ENCODE measurements at places on chromosomes 1 and 21.

GRCh38 chr1:26302733-26303405, 3.6 kb downstream of the UBXN11 start:
- peak; percentile 72 for DNase-seq

DNA sequence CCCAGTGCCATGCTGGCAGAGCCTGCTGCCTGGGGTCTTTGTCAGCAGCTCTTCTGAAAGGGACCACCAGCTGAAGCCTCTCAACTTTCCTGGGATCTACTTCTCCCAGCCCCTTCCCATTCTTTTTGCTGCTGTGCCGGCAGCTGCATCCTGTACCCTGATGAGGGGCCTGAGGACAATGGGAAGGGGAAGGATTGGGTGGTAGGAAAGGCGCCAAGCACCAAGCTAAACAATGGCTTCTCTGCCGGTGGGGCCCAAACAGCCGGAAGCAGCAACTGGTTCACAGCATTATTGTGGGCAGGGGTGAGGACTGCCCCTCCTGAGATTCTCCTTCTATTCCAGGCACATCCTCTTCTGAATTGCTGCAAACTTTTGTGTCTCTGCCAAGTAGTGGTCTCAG, 5.0 kb upstream of the EFCAB14 start:
- DNase-seq = no peak

- DNase-seq = no peak
These were observed 5.5 kb downstream of the FAM131C start for GRCh38 chr1:16067933-16068332.

- DNase-seq = no peak
These were observed 26.7 kb downstream of the ATG4C start for GRCh38 chr1:62810420-62811274.

- peak; percentile 73 for DNase-seq
These were observed 31.7 kb downstream of the SKI start for GRCh38 chr1:2259668-2260402.

- DNase-seq = no peak
These were observed 95.7 kb downstream of the PRDM16 start for GRCh38 chr1:3164671-3165070.

DNA sequence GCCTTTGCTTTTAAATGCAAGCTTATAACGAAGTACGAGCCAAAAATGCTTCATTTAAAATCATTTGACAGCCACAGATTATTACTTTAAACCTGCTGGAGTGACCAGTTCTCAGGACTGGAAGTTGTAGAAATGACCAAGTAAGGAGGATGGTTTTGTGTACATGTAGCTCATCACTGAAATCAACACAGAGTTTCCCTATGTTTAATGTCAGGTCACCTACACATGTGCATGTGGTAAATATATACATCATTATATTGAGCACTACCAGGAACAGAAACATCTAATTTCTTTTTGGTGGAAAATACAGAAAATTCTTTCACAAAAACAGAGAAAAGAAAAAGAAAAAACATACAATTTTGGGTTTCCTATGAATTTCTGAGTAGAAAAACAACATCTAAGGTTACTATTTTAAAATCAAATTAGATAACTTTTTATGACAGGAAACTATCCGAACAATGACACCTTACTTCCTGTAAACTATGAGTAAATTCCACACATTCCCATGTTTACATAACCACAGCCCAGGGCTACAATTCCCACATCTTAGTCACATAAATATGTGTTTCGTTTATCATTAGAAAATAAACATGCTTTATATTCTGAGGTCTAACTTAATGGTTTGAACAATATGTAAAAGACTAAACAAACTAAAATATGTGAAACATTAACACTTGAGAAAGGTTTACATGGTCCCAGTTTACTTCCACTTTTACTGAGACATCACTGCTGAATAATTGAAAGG, 73.6 kb downstream of the ZNF281 start:
- peak; percentile 72 for DNase-seq

- DNase-seq = no peak
These were observed 29.6 kb downstream of the ACOT11 start for GRCh38 chr1:54577612-54578011.

GRCh38 chr1:198387587-198387986, 152.9 kb downstream of the ATP6V1G3 start:
- no peak for DNase-seq

- DNase-seq = peak; percentile 62
These were observed 77.3 kb upstream of the TSPAN2 start for GRCh38 chr1:115166531-115167091.

DNA sequence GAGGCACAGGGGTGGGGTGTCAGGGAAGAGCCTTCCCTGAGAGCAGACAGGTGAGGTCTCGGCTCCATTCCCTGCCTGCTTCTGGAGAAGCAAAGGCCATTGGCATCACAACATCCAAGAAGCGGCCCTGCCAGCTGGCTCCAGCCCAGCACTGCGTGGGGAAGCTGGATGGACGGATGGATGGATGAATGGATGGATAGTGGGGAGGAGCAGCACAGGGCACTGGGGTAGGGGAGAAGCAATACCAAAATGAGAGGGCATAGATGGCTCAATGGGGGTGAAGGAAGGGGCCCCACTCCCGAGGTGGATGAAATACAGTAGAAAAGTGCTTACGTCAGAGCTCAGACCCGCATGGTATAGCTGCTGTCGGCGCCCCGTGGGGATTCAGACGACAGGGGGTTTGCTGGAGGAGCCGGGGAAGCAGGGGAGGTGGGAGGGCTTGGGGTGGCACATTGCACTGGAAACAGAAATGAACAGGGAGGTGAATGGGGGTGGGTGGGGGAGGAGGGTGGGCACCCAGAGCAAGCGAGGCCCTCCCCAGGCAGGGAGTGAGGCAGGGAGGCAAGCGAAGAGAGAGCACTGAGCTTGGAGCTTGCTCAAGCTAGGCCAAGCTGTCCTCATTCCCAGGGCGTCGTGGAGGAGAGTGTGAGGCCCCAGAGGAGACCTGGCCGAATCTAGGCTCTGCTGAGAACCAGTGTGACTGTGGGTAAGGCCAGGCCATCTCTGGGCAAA, 9.5 kb upstream of the GOLT1A start:
- no peak for DNase-seq

DNA sequence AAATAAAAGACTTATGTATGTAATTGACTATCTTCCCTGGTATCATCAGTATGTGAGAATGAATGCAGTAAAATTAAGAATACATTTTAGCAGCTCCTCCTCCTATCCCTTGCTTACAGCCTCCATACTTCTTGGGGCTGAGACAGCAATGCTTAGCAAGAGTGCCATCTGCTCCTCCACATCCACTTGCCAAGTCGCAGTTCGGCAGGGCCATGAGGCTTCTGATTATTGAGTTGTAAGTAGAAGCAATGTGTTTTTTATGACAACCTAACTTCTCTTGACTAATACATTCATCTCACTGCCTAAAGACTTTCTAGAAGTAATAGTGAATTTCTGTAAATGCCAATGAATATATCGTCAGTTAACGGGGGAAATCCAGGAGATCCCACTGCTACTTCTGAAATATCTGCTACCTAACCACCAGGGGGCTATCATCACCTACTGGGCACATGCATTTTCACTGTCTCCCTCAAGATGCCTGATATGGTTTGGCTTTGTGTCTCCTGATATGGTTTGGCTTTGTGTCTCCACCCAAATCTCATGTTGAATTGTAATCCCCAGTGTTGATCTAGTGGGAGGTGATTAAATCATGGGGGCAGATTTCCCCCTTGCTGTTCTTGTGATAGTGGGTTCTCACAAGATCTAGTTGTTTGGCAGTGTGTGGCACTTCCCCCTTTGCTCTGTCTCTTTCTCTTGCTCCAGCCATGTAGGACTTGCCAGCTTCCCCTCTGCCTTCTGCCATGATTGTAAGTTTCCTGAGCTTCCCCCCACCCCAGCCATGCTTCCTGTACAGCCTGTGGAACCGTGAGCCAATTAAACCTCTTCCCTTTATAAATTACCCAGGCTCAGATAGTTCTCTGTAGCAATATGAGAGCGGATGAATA, 59.6 kb downstream of the EXTL2 start:
- peak; percentile 34 for DNase-seq

GRCh38 chr1:220894025-220894923, 15.0 kb downstream of the HLX start:
- DNase-seq = peak; percentile 37

GRCh38 chr1:44995467-44996238, 9.3 kb upstream of the EIF2B3 start:
- no peak for DNase-seq

GRCh38 chr1:21492356-21492625, 16.9 kb upstream of the ALPL start:
- DNase-seq = no peak

GRCh38 chr1:201542309-201543035, 3.5 kb downstream of the NAV1 start:
- DNase-seq = peak; percentile 92

GRCh38 chr1:204241050-204241449, 27.3 kb upstream of the GOLT1A start:
- DNase-seq = peak; percentile 22
